ENCODE measurements at places on chromosomes 7 and 10.
A peak's percentile ranks its signal among the peaks of the same experiment; 100 is the strongest.

GRCh38 chr7:140525743-140526142 lies 46.4 kb upstream of the MKRN1 start:
- DNase-seq: no peak

DNA sequence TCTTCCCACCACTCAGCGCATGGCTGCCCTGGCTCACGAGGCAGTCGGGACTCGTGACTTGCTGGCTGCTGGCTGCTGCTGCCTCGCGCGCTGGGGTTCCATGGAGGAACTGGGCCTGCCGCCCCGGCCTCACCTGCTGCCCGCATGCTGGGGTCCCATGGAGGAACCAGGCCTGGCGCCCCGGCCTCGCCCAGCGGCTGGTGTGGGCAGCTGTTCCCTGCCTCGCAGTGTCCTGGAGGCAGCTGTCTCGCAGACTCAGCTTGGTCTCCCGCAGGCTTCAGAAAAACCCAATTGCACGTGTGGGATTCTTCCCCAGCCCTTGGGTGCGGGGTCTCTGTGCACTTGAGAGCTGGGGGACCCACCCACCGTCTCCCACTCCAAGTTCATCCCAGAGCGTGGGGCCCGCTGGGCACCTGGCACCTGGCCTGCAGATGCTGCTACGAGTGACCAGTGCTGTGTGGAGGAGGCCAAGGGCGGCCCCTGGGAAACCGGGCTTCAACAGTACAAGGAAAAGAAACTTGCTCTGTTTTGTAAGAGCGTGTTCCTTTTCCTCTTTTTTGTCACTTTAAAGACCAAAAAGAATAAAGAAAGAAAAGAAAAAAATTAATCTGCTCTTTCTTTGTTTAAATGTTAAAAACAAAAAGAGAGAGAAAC lies 20.4 kb downstream of the PWWP2B start:
- DNase-seq: no peak

- no peak for DNase-seq
Observed at GRCh38 chr10:44745920-44746319, 165.2 kb upstream of the TMEM72 start.

GRCh38 chr7:151087245-151088018 lies 1.2 kb downstream of the AGAP3 start:
- DNase-seq: no peak

DNA sequence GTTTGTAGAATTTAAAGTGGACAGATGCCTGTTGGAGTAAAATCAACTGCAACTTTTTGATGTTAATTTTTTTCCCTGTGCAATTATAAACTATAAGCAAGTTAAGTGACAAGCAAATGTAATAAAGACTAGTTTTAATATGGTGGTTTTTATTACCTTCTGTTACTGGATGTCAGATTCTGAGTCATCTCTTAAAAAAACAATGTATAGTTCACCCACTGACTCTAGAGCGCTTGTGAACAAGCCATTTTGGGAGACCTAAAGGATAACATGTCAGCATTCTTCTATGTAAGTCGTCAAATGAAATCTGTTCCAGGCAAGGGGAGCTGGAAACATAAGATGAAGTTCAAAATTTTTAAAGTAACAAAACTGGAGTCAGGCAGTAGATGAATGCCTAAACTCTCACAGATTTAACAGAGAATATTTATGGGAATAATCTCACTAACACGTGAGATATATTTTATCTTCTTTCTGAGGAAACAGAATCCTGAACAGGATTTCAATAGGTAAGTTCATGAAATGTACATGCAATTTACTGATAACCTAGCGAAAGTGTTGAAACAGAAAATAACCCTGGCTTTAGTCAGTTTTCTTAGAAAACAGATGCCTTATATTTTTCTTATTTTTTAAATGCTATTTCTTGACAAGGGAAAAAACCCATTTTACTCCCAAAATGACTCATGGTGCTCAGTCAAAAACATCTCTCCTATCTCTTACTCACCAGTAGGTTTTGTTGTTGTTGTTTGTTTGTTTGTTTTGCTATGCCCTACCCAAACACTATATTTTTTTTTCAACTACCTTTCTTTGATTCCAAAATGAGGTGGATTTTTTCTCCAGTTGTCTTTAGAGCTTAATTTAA lies 91.7 kb downstream of the SLC39A12 start:
- no peak for DNase-seq

DNA sequence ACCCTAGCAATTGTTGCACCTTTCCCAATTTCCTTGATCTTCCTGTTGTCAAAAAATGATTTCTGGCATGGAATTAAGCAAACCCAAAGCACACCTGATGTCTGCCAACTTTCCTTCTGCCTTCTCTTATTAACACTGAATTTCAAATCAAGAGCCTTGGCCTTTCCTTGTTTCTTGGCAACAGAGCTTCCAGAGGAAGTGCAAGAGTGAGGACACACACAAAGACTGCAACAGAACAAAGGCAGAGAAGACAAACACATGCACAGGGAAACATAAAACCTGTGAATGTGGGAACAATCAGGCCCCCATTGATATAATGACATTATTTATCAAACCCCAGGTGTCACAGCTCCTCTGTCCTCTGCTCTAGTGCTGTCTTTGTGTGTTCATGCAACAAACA lies 73.0 kb upstream of the IL6 start:
- DNase-seq: no peak

DNA sequence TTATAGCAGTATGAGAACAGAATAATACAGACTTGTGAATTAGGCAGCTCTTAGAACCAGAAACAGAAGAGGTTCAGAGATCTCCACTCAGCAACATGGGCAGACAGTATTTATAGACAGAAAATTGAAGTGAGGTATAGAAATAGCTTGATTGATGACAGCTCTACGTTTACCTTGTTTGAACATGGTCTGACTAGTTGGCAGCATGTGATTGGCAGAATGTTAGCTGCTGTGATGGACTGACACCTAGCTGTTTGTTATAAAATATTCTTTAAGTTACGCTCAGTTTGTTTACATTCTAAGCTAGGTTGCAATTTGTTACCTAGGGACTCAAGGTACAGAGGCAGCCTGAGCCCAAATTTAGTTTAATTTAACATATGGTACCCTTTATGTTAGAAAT lies 73.7 kb upstream of the TMEM229A start:
- DNase-seq: no peak

GRCh38 chr10:98331885-98332284 lies 63.9 kb upstream of the LOXL4 start:
- DNase-seq: peak; percentile 13

GRCh38 chr7:22979861-22980260 lies 34.1 kb downstream of the HYCC1 start:
- DNase-seq: no peak

DNA sequence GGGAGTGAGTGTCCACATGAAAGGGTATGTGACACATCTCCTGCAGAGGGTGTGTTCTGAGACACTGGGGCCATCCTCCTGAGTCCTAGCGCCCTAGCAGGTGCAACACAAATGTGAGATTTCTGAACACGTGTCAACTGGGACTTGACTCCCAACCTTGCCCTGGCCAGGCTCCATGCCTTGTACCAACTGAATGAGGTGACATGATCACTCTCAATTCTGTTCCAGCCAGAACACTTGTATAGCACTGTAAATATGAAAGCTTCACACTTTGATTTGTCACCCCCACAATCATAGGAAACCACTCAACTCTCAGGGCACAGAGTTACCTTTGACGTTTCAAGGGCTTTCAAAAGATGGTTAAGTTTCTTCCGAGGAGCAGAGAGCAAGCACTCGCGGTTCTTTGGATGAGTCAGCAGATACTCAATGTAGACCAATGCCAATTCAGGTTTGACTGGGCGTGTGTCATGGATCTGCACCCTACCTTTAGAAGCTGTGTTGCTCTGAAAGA lies 48.6 kb downstream of the NCAPG2 start:
- DNase-seq: no peak

GRCh38 chr7:68783684-68784083 lies 814.6 kb upstream of the AUTS2 start:
- DNase-seq: no peak

DNA sequence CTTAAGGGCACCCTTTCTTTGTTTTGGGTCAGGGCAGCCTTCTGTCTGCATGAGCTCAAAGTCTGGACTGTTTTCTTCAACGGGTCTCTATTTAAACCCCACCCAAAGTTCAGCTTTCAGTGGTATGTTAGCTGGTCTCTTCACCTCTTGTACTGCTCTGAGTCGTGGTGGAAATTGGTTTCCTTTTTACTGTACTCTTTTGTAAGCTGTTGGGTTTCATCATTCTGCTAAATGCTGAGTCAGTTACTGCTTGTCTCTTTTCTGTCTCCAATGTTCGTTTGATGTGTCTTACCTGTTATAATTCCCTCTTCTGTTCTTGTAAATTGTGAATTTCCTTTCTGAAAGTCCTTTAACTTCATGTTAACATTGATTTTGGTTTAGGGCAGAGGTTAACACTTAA lies 64.1 kb upstream of the MALRD1 start:
- no peak for DNase-seq

- DNase-seq: no peak
Observed at GRCh38 chr10:4357911-4358310, 468.1 kb upstream of the AKR1E2 start.

- DNase-seq: no peak
Observed at GRCh38 chr7:5255832-5256231, 26.9 kb upstream of the SLC29A4 start.

GRCh38 chr7:90536449-90536848 lies 59.7 kb upstream of the CDK14 start:
- DNase-seq: no peak
